ENCODE measurements at places on chromosomes 3 and 15. TPM values are rescaled to one million over a fixed set of nuclear protein-coding genes. Genes with fewer than 3 reads are reported as not detected.

Gene TMEM207
- total RNA-seq = not detected

Gene PROS1
- total RNA-seq = 212 TPM

Gene FAIM
- total RNA-seq = 6.0 TPM

Gene HYAL1
- total RNA-seq = 6.1 TPM

Gene HHLA2
- not detected for total RNA-seq

Gene HAUS2
- 64.6 TPM for total RNA-seq

Gene ITIH3
- 0.65 TPM for total RNA-seq

Gene NR2E3
- total RNA-seq = not detected

Gene ASB14
- total RNA-seq = not detected

Gene ARL13B
- total RNA-seq = 14.9 TPM

Gene RBP2
- not detected for total RNA-seq

Gene CDV3
- 129 TPM for total RNA-seq

Gene PSMA4
- total RNA-seq = 183 TPM

Gene ISG20
- total RNA-seq = 4.9 TPM

Gene ADPRH
- 1.1 TPM for total RNA-seq

Gene GRAMD1C
- 2.6 TPM for total RNA-seq

Gene DZIP1L
- 3.9 TPM for total RNA-seq

Gene ROPN1
- total RNA-seq = not detected

Gene ALDH1A2
- 38.3 TPM for total RNA-seq

Gene GASK1A
- total RNA-seq = under 0.01 TPM

Gene KLHL6
- total RNA-seq = 0.32 TPM

Gene NME9
- total RNA-seq = not detected

Gene IL17RE
- total RNA-seq = 0.54 TPM

Gene GOLGA6A
- not detected for total RNA-seq

Gene MELTF
- total RNA-seq = 60.3 TPM

Gene FETUB
- total RNA-seq = not detected

Gene GXYLT2
- 43.3 TPM for total RNA-seq

Gene HIGD2B
- not detected for total RNA-seq

Gene PEX11A
- 3.2 TPM for total RNA-seq

Gene GABRA5
- not detected for total RNA-seq

Gene SMCO1
- total RNA-seq = not detected

Gene WHAMM
- 2.4 TPM for total RNA-seq

Gene GREM1
- under 0.01 TPM for total RNA-seq

Gene GPR160
- total RNA-seq = 3.1 TPM

Gene SEMA6D
- 2.3 TPM for total RNA-seq

Gene PML
- 58.3 TPM for total RNA-seq

Gene ADAMTS9
- total RNA-seq = 9.7 TPM

Gene PIGZ
- 9.7 TPM for total RNA-seq

Gene ZBTB47
- total RNA-seq = 23.5 TPM

Gene SENP7
- total RNA-seq = 3.1 TPM

Gene SAXO2
- not detected for total RNA-seq

Gene SHC4
- total RNA-seq = 0.72 TPM

Gene MST1R
- not detected for total RNA-seq

Gene XCR1
- not detected for total RNA-seq

Gene ZBBX
- not detected for total RNA-seq

Gene SLC28A2
- not detected for total RNA-seq

Gene SLC28A1
- total RNA-seq = not detected

Gene NCKIPSD
- total RNA-seq = 37.7 TPM

Gene GRK7
- total RNA-seq = not detected

Gene EHHADH
- 3.2 TPM for total RNA-seq
